Fibroblast of the aortic adventitia (primary cell): ENCODE measurements at places on chromosomes 6 and 20.
A peak's percentile ranks its signal among the peaks of the same experiment; 100 is the strongest.

DNA sequence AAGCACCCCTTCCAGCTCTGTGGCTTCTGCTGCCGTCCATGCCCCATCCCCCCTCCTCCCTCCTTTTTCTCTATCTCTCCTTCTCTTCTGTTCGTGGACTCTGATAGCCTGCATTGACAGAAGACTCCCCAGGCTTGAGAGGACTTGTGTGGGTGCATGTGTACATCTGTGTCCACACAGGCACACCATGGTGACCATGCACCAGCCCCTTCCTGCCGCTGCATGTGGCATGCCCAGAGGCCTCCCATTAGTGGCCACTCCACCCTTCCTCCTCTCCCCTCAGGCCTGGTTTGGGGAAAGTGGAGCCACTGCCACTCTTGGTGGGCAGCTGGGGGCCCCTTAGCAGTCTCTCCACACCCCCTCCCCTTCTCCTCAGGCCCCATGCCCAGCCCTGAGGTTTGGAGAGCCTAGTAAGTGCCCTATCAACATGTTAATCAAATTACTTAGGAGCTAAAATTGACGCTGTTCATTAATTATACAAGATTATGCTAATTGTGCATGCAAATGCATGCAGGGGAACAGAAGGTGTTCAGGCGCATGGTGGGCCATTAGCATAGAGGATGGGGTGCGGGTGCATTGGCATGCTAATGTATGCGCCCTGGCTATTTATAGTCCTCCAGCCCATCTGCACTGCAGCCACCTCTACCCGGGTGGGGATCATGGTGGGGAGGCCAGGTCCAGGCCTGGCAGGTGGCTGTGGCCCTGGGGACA is 45.9 kb downstream of the EBF4 start:
- DNase-seq, result no peak

DNA sequence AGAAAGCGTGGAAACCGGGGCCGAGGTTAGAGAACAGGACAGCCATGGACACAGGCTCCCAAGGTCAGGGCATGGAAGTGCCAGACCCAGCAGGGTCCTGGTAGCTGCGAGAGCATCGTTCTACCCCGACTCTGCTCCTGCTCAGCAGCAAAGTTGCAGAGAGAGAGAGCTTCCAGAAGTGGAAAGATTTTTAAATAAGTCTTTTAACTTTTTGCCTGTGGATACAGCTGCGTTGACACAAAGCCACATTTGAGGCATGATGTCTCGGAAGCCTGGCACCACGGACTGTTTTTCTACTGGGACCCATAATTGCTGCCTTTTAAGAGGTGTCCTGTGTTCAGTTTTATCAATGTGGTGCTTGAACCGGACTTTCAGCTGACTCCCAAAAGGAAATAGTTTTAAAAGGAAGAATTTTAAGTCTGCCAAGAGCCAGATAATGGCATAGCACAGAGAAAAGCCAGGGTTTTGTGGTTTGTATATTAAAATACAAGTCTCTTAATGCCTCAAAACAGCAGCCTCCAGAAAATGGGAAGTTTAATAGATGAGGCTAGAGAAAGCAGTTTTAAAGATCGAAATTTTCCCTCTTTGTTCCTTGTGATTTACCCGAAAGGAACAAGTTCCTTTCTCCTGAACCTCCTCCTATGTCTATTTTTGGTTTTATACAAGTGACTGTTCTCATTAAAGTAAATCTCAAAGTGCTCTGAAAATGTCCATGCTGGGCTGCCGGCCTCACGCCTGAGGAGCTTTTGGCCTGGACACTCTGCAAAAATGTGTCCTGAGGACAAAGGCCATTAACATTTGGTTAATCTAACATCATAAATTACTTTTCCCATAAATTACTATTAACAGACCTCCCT is 91.5 kb downstream of the RIN2 start:
- DNase-seq, result peak; percentile 72

DNA sequence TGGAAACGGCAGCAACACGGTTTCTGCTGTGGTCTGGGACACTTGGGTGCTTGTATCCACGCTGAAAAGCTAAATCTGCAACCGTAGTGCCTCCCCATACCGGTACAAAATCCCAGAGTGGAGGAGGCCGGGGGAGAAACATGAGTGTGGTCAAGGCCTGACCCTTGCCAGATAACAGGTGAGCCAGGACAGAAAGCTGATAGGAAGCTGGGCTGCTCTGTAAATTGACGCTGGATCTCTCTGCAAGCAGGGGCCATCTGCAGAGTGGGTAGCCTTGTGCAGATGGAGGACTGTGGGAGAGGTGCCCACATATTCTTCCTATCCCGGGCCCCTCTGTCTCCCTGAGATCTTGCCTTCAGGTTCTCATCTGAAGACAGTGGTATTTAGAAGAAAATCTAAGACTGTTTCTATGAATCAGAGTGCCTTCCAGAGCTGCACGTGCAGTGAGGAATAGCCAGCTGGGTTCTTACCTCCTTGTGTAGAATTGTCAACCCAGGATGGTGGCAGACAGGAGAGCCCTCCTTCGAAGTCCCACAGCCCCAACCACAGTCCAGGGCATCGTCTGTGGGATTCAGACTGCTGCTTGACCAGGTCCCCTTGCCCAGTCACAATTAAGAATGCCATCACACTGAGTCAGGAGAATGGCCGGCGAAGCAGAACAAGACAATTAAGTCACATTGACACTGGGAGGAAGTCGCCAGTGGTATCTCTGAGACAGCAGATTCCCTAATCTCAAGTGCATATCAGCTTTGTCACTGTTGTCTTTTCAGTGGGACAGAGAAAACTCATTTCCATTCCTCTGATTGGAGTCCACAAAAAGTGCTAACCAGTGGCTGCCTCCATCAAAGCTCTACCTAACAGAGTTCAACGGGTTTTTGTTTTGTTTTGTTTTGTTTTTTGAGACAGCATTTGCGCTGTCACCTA is 100.0 kb upstream of the RIPOR2 start:
- no peak for DNase-seq

DNA sequence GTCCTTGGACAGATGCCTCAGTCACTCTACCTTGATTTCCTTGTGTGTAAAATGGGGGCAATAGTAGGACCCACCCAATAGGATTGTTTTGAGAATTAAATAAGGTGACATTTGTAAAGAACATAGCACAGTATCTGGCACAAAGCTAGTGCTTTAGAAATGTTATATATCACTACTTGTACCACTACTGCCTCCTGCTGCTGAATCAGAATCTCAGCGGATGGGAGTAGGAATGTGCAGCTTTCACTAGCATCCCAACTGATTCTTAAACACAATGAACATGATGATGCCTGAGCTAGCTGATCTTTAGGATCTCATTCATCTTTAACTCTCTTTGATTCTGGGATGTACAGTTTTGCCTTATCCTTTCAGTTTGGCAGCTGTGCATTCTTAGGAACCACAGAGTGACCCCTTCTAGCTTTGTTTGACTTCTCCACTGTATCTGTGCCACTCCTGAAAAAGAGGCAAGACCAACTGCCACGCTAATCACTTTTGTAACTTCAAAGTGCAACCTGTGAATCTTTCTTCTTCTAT is 7.2 kb downstream of the PBOV1 start:
- no peak for DNase-seq

GRCh38 chr6:157143890-157144798 is 179.2 kb downstream of the TMEM242 start:
- DNase-seq, result peak; percentile 89

- no peak for DNase-seq
Observed at GRCh38 chr20:44941120-44941691, 19.0 kb downstream of the TOMM34 start.

DNA sequence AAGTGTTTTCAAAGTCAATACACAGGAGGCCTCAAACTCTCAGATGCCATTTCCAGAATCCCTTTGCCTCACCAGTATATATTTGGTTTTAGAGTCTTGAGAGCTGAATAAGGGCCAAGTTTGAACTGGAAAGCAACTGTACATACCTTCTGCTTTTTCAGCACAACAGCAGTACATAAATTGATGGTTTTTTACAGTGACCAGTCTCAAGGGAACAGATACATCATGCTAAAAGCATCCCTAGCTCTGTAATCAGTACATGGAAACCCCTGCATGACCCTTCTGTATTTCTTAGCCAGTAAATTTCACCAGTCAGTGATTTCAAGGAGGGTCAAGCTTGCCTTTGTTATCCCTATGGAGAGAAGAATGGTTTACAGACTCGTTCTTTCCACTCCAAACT is 40.6 kb upstream of the ECHDC1 start:
- peak; percentile 91 for DNase-seq

- DNase-seq, result peak; percentile 51
Observed at GRCh38 chr6:159973406-159973805, 4.5 kb downstream of the IGF2R start.
